ENCODE measurements at places on chromosomes 16 and 17.

DNA sequence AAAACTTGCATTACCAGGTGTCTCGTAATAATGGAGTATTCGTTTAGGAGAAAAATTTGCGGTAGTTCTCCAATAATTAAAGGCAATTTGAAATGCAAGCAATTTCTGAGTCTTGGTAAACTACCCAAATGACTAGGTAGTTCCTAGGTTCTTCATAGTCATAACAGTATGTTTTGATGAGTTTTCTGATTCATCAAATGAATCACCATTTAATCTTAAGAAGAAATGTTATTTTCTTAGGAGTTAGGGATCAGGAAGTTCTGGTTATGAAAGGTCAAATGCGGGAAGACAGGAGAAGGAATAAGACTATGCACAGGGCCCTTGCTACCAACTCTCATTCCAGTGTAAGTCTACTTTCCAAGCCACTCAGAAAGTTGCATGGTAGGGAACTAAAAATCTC is 221.5 kb upstream of the SOX9 start:
- no peak for DNase-seq

- no peak for DNase-seq
Observed at GRCh38 chr16:2257726-2258125, 6.3 kb upstream of the ECI1 start.

DNA sequence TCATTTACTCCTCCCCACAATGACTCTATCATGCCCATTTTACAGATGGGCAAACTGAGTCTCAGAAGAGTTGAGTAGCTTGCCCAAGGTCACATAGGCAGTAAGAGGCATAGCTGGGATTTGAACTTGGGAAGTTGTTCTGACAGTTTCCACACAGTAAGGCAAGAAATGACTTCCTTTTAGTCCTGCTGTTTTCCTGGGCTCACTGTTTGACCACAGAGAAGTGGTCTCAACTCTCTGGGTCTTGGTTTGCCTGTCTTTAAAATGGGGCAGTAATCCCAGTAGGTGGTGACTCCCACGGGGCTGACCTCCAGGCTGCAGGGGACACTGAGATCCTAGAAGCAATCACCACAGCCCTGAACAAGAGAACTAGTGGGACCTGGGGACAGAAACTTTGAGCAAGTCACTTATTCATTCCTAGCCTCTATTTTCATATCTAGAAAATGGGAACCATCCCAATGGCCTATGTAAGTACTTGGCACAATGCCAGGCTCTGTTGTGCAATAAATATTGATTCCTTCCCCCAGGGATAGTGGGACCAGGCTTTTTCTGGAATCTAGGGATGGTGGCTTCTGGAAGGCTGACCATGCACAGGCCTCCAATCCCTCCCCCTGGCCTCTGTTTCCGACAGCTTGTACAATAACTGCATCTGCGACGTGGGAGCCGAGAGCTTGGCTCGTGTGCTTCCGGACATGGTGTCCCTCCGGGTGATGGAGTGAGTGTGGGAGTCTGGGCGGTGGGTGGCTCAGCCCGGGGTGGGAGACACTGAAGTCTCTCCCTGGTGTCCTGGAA is 20.5 kb downstream of the DEXI start:
- DNase-seq: no peak

DNA sequence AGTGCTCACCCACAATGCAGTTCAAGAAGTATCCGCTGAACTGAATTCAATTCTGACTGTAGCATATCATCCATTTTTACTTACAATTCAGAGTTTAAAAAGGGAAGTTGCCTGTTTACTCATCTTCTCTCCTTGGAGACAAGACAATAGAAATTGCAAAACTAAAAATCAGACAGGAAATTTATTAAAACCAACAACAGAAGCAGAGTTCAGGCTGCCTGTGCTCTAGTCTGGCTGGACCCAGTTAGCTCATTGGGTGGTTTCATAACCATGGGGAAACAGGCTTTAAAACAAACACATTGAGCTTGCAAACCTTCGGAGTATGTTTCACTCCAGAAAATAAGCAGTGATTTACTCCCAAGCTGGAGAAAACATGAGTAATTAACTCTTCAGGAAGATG is 321.4 kb downstream of the GRIN2A start:
- no peak for DNase-seq

GRCh38 chr17:29090750-29091605 is 48.0 kb downstream of the PIPOX start:
- DNase-seq: peak; percentile 41

DNA sequence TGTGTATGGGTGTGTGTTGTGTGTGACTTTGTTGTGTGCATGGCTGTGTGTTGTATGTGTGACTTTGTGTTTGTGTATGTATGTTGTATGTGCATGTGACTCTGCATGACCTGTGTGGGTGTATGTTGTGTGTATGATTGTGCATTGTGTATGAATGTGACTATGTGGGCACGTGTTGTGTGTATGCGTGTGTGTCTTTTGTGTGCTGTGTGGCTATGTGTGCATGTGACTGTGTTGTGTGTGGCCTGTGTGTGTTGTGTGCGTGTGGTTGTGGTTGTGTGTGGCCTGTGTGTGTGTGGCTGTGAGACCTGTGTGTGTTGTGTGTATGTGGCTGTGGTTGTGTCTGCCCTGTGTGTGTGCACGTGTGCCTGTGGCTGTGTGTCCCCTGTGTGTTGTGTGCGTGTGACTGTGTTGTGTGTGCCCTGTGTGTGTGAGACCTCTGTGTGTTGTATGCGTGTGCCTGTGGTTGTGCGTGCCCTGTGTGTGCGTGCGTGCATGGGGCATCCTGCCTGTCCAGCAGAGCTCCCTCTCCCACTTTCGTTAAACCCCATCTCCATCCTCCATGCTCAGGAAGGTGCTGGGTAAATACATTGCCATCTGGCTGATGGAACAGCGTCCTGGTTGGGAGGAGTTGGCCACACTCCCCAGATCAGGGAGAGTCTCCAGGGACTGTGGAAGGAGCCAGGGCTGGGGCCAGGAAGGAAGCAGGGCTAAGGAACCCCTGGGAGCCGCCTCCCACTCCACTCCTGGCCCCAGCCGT is 90.1 kb upstream of the GSE1 start:
- peak; percentile 70 for DNase-seq

GRCh38 chr16:89119166-89119621 is 25.5 kb downstream of the ACSF3 start:
- no peak for DNase-seq

DNA sequence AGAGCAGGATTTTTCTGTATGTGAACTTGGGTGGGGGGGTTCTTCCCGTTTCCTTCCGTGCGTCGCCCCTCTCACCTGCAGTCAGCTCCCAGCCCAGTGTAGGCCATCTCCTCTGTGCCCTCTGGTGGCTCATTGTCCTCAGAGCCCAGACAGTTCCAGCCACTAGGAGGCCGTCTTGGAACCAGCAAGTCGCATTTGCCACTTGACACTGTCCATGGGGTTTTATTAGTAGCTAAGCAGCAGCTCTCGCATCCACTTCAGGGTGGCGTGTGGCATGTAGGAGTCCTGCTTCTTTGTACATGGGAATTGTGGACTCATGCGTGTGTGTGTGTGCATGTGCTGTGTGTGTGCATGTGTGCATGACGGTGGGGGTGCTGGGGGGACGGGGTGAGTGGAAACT is 74.0 kb downstream of the SEC14L1 start:
- no peak for DNase-seq

- no peak for DNase-seq
Observed at GRCh38 chr17:48126532-48126850, 18.9 kb downstream of the SNX11 start.

GRCh38 chr17:45230787-45231480 is 9.2 kb downstream of the FMNL1 start:
- DNase-seq: peak; percentile 92

DNA sequence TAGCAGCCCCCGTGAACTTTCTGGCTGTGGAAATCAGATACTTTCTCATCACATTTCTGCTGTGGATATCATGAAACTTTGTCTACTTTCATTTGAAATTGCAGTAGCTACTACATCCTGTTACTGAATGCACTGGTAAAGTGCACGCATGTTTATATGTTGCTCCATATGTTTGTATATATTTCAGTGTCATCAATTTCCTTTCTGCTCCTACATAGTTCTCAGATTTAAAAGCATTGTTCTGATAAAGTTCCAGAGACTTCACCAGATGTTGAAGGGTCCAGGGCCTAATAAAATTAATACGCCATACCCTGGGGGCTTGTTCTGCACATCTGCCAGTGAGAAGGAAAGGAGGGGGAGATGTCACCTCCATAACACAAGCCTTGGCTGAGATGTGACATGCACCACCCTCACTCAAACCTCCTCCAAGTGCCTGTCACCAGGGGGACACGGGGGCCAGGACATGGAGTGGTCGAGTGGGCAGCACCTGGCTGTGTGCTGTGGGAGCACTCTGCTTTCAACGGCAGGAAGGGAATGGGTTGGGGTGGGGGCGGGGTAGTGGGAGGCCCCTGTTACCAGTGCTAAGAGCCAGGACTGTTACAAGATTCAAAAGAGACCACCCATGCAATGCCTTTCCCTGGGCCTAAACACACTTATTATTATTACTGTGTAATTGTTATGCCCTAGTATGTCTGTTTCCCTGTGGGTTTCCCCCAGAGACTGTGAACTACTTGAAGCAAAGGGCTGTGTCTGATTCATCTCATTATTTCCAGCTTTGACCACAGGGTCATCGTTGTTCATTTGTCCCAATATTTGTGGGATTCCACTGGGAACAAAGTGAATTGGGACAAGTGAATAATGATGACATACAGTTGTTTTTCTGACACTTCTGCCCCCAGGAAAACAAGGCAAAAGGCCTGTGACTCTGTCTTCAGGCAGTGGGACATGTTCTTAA is 193.4 kb downstream of the FOXL1 start:
- DNase-seq: no peak

- no peak for DNase-seq
Observed at GRCh38 chr16:54870151-54870550, 60.5 kb upstream of the IRX5 start.

GRCh38 chr17:32492264-32492589 is 5.4 kb downstream of the CDK5R1 start:
- DNase-seq: no peak

- DNase-seq: no peak
Observed at GRCh38 chr17:72566671-72567484, 446.1 kb downstream of the SOX9 start.

- no peak for DNase-seq
Observed at GRCh38 chr17:15122857-15123256, 142.3 kb downstream of the PMP22 start.

DNA sequence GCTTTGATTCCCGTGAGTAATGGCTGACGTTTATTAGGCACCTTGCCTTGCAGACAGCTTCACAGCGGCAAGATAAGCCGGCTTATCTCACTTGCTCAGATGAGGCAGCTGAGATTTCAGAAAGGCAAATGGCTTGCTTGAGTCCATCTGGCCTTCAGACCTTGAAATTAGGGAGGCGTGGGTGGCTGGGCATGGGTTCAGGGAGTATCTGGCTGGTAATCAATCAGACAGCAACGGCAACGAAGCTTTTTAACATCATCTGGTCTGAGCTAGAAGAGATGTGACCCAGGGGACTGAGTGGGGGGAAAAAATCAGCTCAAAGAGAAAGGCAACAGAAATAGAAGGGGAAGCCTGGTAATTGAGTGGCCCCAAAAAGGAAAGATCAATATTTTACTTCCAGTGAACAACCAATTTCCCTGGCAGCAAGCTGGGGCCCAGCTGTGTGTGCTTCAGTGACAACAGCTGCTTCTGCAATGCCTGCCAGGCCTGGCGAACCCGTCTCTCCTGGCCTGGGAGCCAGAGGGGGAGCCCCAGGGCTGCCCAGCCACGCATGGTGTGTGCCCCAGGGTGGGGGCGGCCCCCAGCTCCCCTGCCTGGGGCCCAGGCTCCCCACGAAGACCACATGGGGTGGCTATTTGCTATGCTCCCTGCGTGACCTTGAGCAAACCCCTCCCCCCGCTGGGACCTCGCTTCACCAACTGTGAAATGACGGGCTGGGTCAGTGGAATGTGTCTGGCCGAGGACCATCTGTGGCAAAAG is 34.0 kb downstream of the RAB11FIP4 start:
- peak; percentile 87 for DNase-seq

DNA sequence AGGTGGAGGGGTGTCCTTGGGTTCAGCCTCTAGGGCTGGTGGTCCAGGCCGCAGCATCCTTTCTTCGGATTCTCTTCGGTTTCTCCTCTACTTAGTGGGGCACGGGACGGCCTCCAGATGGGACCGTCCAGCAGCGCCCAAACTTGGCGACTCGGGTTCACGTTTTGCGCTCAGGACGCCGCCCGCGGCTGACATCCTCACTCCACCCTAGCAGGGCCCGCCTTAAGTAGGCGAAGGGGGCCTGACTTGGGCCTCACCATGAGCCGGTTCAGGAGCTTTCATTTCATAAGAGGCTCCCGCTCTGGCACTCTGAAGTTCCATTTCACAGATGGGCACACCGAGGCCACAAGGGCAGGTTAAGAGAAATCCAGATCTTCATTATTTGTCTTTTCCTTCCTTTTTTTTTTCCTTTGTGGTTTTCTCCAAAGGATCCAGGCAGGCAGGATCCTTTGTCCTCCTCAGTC is 141.2 kb downstream of the SEC14L1 start:
- DNase-seq: no peak

GRCh38 chr16:81808933-81809480 is 29.9 kb downstream of the PLCG2 start:
- no peak for DNase-seq

DNA sequence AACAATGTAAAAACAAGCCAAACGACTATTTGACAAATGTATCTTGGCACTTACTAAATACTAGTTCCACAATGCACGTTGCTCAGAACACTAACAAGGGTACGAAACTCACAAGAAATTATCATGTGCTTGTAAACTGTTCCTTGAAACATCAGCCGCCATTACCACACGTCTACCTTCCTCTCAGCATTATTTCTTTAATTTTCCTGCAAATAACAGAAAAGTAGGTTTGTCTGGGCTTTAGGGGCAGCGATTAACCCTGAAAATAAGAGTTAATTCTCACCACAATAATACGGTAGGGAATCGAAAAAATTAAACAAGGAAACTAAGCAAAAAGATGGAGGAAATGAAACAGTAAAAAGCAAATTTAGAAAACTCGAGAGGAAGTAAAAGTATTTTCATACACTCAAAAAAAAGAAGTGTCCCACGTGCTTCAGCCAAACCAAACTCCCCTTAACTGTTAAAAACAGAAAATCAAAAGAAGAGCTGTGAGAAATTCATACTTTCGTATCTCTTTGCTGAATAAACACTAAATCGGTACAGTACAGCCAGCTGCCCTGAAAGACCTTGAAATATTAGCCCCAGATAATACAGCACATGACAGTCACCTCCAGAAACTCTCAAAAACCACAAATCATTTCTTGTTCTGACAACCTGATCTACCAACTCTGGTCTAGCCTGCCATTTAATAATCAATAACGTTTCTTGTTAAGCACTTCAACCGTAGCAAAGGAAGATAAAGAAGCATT is 1.2 kb downstream of the ARHGAP17 start:
- DNase-seq: no peak

DNA sequence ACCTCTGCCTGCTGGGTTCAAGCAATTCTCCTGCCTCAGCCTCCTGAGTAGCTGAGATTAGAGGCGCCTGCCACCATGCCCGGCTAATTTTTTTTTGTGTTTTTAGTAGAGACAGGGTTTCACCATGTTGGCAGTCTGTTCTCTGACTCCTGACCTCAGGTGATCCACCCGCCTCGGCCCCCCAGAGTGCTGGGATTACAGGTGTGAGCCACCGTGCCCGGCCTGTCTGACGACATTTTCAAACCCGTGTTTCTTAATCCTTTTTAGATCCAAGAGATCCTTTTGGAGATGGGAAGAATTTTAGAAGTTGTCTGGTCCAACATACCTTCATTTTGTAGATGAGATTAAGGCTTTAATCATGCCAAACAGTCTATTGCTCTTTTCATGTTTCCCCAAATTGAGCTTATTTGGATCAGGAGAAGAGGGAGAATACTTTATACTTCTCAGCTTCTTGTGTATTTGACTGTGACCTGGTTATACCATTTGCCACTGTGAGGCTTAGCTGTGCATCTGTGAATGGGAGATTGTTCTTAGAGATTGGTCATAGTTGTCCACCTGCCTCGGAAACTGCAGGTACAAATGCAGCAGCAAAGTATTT is 25.8 kb downstream of the USP10 start:
- no peak for DNase-seq

- no peak for DNase-seq
Observed at GRCh38 chr16:1612320-1613111, at the start of gene CRAMP1. CRAMP1 (plus strand) TSS chr16:1612360; CDS start chr16:1614640, 2,280 bp downstream.
